ENCODE measurements at places on chromosomes 16 and 17.

- peak; percentile 50 for DNase-seq
Observed at GRCh38 chr17:9356488-9356911, 219.1 kb downstream of the STX8 start.

GRCh38 chr17:78725448-78726021 is 56.5 kb downstream of the CYTH1 start:
- no peak for DNase-seq

- DNase-seq: no peak
Observed at GRCh38 chr16:69402439-69402838, 16.6 kb upstream of the TERF2 start.

DNA sequence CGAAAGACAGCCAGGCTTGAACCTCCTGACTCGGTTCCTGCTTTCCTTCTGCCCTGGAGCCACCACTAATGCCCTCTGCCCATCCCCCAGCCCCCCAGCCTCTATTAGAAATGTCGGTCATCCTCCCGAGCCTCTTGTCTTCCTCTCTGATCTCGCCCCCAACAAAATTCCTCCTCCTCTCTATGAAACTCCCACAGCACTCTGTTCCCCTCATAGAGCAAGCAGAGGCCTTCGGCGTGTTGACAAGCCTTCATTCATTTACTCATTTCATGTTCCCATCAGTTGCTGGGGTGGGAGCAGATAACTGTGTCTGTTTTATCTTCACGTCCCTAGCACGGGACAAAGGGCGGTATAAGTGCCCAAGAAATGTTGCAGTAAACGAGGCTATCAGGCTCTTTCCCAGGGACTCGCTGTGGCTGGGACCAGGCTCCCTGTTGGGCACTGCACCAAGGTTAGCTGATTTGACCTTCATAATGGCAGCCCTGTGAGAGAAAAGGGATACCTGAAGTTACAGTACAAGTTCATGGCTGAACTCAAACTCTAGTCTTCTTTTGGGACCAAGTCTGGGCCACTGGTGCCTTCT is 7.8 kb downstream of the FBXL19 start:
- DNase-seq: no peak

GRCh38 chr17:74146196-74146595 is 57.3 kb upstream of the RPL38 start:
- DNase-seq: no peak

GRCh38 chr17:44071772-44072171 is 1.2 kb downstream of the G6PC3 start:
- no peak for DNase-seq

- no peak for DNase-seq
Observed at GRCh38 chr16:87740441-87740840, 25.3 kb downstream of the KLHDC4 start.

GRCh38 chr16:17926461-17926860 is 410.1 kb downstream of the NPIPA8 start:
- DNase-seq: no peak

DNA sequence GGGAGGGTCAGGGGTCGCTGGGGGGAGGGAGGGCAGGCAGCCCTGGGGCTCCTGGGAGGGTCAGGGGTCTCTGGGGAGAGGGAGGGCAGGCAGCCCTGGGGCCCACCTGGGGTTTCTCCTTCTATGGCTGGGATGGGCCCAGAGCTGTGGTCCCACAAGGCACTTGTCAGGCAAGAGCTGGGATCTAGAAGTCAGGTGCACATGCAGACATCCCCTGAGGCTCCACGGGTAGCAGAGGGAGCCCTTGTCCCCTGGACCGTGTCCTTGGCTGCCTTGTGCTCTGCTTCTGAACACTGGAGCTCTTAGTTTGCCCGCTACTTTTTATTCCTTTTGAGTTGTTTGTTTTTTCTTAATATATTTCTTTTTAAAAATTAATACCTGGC is 1.8 kb downstream of the TUBB3 start:
- no peak for DNase-seq

DNA sequence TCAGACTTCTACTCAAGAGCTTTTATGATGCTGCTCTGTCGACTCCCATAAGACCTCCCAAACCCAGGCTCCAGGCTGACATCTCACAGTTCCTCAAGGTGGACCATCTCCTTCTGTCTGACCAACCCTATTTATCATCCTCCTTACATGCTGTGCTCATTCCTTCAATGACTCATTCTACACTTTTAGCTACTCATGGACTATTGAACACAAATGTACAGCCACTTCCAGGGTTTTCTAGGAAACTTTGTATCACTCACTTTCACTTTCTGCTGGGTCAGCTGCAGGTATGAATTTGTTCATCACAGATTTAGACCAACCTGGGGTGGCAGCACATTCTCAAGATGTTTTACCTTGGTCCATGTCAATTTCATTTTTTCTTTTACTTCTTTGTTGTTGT is 162.4 kb upstream of the FAM20A start:
- no peak for DNase-seq

DNA sequence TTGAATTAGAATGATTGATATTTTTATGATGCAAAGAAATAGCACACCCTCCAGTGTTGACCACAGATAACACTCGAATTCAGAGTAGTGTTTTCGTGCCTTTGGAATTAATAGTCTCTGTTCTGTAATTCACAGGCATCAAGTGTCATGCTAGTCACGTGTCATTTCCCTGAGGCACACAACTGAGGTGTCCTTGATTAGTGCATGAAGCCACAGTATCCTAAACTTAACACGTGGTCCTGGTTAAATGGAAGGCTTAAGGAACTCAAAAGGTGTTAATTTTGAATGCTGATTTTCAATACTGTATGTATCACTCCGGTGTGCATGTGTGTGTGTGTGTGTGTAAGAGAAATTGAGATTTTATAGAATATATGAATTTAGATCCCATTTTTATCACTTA is 625.6 kb downstream of the TMEM114 start:
- DNase-seq: no peak

DNA sequence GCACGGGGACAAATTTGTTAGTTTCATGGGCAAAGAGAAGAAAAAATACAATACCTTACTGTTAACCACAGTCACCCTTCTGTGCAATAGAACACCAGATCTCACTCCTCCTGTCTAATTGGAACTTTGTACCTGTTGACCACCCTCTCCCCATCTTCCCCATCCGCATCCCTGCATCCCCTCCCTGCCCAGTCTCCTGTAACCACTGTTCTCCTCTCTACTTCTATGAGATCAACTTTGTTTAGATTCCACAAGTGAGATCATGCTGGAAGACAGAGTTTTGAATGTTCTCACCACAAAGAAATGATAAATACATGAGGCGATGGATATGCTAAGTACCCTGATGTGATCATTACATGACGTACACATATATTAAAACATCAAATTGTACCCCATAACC is 47.7 kb downstream of the CLEC16A start:
- no peak for DNase-seq

DNA sequence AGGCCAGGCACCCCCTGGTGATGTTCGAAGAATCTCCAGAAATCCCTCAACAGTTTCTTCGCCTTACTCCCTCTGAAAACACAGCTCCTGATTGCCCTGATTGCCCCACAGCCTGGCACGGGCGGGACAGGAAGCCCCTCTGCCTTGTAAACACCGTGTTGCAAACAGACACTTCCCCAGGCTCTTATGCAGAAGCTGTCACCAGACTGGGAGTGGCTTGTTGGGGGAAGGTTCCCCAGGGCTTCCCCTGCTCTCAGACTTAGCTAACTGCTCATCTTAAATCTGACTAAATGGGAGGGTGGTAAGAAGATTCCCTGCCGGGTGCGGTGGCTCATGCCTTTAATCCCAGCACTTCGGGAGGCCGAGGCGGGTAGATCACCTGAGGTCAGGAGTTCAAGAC is 11.2 kb downstream of the PIK3R5 start:
- DNase-seq: no peak

- DNase-seq: no peak
Observed at GRCh38 chr16:53131363-53132071, 76.7 kb downstream of the CHD9 start.

DNA sequence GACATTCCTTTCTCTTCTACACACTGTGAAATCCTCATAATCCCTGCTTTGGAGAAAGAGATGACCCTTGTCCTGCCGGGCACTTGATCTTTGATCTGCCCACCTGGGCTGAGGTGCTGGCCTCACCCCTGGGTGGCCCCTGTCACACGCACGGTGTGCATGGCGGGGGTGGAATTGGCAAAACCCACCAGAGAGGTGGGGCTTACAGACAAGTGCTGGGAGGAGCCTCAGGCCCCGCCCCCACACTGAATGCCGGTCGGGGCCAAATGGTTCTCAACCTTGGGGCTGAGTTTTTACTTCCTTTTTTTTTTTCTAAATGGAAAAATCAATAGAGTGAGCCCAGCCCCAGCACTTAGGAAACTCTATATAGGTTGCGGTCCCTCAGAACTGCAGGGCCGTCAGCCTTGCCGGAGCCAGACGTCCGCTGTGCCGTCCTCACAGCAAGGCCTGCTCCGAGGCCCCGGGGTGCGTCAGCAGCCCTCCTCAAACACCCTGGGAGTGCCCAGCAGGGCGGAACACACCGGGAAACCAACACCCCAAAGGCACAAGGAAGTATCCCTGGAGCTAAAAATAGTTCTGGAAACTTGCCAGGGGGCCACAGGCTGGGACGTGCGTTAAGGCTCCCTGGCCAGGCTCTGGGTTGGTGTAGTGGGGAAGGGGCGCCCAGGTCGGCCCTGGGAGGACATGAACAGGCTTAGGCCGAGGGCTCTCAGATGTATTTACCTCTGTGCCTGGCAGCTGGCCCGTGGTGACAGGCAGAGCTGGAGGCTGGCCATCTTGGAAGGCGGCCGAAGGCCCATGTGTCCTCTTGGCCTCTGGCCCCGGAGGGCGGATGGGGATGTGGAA is 11.0 kb downstream of the GPRC5C start:
- no peak for DNase-seq

Measured in hippocampal formation (tissue), 2 donors.